ENCODE measurements at places on chromosomes 4 and X. TPM values are rescaled to one million over a fixed set of nuclear protein-coding genes. Genes with fewer than 3 reads are reported as not detected.
A peak's percentile ranks its signal among the peaks of the same experiment; 100 is the strongest.

DNA sequence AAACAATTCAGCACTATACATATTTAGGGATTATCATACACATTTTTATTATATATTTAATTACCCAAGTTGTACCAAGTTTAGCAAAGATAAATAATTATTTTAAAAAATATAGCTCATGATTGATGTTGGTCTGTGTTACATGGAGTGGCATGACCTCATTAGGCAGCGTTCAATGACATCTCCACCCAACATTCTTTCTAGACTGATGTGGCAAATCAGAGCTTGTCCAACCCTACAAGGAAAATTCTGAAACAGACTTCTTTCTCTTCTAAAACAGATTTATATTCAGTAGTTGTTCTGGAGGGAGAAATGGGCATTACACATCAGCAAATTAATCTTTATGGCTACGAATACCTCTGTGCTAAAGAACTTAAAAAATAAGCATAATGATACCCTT, 189.7 kb downstream of the PDGFC start:
- DNase-seq = no peak

- no peak for DNase-seq
Observed at GRCh38 chr4:43471950-43472349, 579.4 kb downstream of the GRXCR1 start.

GRCh38 chrX:153667281-153667955, 6.2 kb downstream of the PNCK start:
- no peak for DNase-seq

- DNase-seq = no peak
Observed at GRCh38 chr4:171817026-171817425, 3.8 kb downstream of the GALNTL6 start.

GRCh38 chrX:39473812-39474211, 623.9 kb downstream of the BCOR start:
- DNase-seq = no peak

- peak; percentile 15 for DNase-seq
Observed at GRCh38 chrX:3699821-3700381, 13.5 kb downstream of the PRKX start.

DNA sequence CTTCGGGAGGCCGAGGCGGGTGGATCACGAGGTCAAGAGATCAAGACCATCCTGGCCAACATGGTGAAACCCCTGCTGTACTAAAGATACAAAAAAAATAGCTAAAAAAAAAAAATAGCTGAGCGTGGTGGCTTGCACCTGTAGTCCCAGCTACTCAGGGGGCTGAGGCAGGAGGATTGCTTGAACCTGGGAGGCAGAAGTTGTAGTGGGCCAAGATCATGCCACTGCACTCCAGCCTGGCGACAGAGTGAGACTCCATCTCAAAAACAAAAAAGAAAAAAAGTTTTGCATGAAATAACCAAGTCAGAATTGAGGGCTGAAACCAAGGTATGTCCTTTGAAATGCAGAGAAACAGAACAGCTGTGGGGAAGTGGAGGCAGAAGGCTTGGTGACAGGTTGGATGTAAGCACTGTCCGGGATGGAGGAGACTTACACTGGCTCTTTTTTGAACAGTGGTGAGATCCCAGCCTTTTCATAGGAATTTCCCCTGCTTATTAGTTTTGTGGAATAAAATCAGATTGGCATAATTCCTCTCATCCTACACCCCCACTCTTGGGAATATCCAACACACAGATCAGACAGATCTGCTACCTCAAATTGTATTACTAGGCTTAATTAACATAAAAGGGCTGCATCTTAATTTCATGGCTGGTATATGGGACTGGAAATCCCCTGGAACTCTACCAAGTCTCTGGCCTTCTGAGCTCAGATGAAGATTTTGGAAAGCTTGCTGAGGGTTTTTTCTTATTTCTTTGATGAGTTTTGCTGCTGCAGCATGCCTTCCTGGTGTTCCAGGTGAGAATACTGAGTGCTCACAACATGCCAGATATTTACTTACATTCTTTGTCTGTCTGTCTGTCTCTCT, 18.8 kb upstream of the C4orf36 start:
- DNase-seq = no peak

GRCh38 chrX:130264573-130264972, 4.1 kb downstream of the ZNF280C start:
- DNase-seq = no peak

Gene WDR1
- 452 TPM for total RNA-seq

Gene CACNA1F
- total RNA-seq = 0.33 TPM

Gene HDX
- total RNA-seq = 2.0 TPM

Gene TMEM255A
- total RNA-seq = not detected

Gene PTPN13
- total RNA-seq = 2.6 TPM

Gene BANK1
- 0.06 TPM for total RNA-seq
